ENCODE measurements at places on chromosomes 2 and 18. TPM values are rescaled to one million over a fixed set of nuclear protein-coding genes. Genes with fewer than 3 reads are reported as not detected.

GRCh38 chr18:45680066-45680690 lies 43.8 kb upstream of the SLC14A1 start:
- no peaks in the 10 kb centered on the region for H3K36me3 ChIP-seq
- H3K27ac ChIP-seq = no peak overlapping the region
- H3K4me3 ChIP-seq = no peak overlapping the region
- H3K27me3 ChIP-seq = no peaks in the 10 kb centered on the region

DNA sequence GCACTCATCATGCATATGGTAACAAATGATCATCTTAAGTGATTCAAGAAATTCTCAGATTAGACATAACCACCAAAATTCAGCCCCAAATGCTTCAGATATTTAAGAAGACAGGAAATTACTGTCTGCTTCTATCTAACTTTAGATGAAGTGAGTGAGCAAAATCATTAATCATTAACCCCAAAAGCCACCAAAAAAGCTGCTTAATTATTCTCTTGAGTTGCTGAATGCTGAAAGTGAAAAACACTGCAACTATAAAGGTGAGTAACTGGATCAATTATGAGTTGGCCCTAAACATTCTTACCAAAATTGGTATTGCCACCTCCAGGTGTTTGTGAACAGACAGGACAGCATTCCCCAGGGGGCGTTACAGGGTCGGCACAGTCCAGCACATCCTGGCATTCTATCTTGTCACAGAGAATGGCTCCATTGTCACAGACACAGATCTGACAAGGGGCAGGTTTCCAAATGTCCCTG lies 69.6 kb downstream of the COL5A2 start:
- no peaks in the 10 kb centered on the region for H3K27me3 ChIP-seq
- no peak overlapping the region for H3K4me3 ChIP-seq
- no peak for DNase-seq
- H3K36me3 ChIP-seq = no peaks in the 10 kb centered on the region
- no peaks in the 10 kb centered on the region for H3K4me1 ChIP-seq

- no peaks in the 10 kb centered on the region for H3K36me3 ChIP-seq
- DNase-seq = no peak
- peak overlapping the region; percentile 62 for H3K27ac ChIP-seq
- peaks cover 42% of the 10 kb centered on the region for H3K4me1 ChIP-seq
Observed at GRCh38 chr2:218323526-218324472, 31.5 kb upstream of the TMBIM1 start.

DNA sequence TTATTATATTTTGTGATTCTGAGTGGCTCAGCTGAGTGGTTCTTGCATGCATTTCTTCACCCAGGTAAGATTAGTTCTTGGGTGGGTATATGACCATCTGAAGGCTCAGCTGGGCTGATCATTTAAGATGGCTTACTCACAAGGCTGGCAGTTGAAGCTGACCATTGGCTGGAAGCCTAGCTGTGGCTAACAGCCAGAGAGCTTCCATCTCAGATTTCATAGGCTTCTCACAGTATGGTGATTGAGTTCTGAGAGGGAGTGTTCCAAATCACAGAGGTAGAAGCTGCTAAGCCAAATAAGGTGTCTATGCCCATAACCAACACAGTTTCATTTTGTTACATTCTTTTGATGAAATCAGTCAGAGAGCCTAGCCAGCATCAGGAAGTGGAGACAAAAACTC lies 117.4 kb upstream of the RPRM start:
- H3K4me1 ChIP-seq = no peaks in the 10 kb centered on the region
- no peaks in the 10 kb centered on the region for H3K27me3 ChIP-seq
- no peaks in the 10 kb centered on the region for H3K36me3 ChIP-seq
- DNase-seq = no peak
- no peak overlapping the region for H3K4me3 ChIP-seq

DNA sequence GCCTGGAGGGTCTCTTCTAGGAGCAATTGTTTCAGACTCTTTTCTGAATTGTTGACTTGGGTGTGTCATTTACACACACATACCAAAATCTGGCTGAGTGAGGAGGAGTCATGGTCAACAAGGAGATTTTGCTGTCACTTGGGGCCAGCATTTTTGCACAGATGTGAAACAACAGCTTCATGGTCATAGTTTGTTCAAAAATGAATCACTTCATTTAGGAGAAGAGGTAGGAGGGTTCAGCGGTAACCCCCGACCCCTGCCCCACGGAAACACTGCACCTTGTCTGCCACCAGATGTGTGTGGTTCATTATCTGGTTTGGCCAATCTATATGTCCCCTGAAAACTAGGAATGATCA lies 42.2 kb downstream of the LBH start:
- H3K4me3 ChIP-seq = no peak overlapping the region
- H3K4me1 ChIP-seq = peaks cover 30% of the 10 kb centered on the region
- no peaks in the 10 kb centered on the region for H3K27me3 ChIP-seq
- H3K27ac ChIP-seq = no peak overlapping the region

DNA sequence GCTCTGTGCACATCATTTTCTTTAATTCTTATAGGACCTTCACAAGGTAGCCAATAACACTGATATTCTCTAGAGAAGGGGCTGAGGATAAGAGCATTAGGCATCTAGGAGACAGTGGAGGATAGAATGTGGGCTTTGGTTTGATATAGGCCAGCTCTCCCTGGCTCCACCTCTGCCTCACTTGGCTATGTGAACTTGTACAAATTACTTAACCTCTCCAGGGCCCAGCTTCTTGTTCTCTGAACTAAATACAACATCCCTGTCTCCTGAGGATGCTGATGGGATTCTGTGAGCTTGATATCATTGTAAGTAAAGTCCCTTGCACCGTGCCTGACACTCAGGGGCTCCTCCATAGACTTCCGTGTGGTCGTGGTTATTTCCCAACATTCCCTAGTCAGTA lies 87.3 kb downstream of the ACOXL start:
- H3K36me3 ChIP-seq = no peaks in the 10 kb centered on the region
- H3K27me3 ChIP-seq = peaks cover 10% of the 10 kb centered on the region
- no peaks in the 10 kb centered on the region for H3K4me1 ChIP-seq
- no peak for DNase-seq
- H3K27ac ChIP-seq = no peak overlapping the region
- H3K4me3 ChIP-seq = no peak overlapping the region

- no peak overlapping the region for H3K4me3 ChIP-seq
- no peak overlapping the region for H3K27ac ChIP-seq
- DNase-seq = no peak
- no peaks in the 10 kb centered on the region for H3K36me3 ChIP-seq
- H3K27me3 ChIP-seq = no peaks in the 10 kb centered on the region
- H3K4me1 ChIP-seq = no peaks in the 10 kb centered on the region
Observed at GRCh38 chr2:41431756-41432155, 616.1 kb upstream of the PKDCC start.

DNA sequence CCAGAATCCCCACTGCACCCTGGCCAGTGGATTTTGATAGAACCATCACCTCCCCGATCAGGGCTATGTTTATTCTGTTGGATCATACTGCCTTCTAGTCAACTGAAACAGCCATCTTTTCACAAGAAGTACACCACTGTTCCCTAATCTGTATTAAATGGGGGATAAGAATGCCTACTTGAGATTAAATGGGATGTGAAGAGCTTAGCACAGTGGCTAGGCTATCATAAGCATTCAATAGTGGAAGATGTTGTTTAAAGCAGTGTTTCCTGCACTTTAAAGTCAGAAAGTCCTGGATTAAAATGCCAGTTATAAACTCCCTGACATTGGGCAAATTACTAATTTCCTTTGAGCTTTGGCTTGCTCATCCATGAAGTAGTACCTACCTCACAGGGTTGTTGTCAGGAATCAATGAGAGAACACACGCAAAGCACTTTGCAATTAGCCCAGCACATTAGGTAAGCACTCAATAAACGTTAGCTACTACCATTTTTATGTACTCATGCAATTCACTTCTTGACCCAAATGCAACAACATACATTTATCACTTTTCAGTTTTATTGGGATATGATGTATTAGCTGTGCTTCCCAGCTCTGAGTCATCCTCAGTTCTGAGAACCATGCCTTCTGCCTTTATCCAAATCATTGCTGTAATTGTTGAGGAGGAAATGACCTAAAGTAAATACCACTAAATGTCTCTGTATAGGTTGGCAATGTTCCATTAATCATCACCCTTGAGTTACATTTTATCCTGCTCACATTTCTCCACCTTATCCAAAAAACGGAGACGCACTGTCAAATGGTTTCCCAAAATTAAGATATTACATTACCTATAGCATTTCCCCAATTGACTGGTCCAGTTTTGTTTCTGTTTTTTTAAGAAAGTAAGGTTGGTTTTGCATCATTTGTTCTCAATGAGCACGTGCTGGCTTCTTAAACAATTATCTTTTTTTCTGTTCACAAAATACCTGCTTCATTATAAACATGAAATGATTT lies 2.1 kb downstream of the TMEM247 start:
- no peaks in the 10 kb centered on the region for H3K36me3 ChIP-seq
- DNase-seq = no peak
- no peak overlapping the region for H3K4me3 ChIP-seq

DNA sequence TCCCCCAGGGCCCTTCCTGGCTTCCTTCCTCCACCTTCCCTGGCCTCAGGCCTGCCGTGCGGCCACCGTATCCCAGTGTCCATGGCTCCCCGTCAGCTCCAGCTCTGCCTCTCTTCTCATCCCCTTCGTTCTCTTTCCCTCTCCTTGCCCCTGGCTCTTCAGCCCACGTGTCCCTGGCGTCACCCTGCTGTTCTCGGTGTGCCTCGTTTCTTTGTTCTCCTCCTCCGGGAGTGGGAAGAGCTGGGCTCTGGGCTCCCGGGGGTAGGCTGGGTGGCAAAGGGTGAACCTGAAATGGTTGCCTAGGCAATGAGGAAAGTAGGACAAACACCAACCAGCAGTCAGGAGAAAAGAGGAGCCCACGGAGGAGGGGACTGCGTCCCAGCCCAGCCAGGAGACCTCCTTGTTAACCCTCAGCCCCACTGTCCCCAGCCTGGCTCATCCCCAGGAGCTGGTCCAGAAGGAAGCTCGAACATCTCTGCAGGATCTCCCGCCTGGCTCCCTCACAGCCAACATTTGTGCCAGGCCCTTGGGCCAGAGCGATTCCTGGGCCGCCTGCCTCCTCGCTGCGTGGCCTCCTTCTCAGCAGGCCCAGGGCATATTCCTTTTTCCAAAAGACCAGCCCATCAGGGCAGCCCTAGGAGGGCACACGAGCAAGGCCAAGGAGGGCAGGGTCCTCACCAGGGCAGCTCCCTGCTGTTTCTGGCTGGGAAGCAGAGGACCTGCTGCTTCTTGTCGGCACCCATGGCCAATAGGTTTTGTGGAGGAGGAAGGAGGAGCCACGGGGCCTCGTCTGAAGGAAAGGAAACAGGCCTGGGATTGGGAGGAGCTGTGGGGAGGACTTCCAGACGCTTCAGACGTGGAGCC lies 30.9 kb upstream of the DNMT3A start:
- H3K36me3 ChIP-seq = no peaks in the 10 kb centered on the region
- no peak for DNase-seq
- H3K4me1 ChIP-seq = peaks cover 29% of the 10 kb centered on the region
- H3K27me3 ChIP-seq = no peaks in the 10 kb centered on the region
- H3K27ac ChIP-seq = no peak overlapping the region

DNA sequence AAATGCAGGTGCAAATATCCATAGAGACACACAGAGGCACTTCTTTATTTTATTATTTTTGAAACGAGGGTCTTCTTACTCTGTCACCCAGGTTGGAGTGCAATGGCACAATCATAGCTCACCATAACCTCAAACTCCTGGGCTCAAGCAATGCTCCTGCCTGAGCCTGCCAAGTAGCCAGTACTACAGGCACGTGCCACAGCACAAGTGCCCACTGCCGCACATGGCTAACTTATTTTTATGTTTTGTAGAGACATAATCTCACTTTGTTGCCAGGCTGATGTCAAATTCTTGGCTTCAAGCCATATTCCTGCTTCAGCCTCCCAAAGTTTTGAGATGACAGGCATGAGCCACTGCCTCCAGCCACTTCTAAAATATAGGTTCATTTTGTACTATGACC lies 537.6 kb downstream of the THSD7B start:
- H3K27me3 ChIP-seq = no peaks in the 10 kb centered on the region
- H3K27ac ChIP-seq = no peak overlapping the region
- H3K4me3 ChIP-seq = no peak overlapping the region
- H3K36me3 ChIP-seq = no peaks in the 10 kb centered on the region
- no peak for DNase-seq
- no peaks in the 10 kb centered on the region for H3K4me1 ChIP-seq

DNA sequence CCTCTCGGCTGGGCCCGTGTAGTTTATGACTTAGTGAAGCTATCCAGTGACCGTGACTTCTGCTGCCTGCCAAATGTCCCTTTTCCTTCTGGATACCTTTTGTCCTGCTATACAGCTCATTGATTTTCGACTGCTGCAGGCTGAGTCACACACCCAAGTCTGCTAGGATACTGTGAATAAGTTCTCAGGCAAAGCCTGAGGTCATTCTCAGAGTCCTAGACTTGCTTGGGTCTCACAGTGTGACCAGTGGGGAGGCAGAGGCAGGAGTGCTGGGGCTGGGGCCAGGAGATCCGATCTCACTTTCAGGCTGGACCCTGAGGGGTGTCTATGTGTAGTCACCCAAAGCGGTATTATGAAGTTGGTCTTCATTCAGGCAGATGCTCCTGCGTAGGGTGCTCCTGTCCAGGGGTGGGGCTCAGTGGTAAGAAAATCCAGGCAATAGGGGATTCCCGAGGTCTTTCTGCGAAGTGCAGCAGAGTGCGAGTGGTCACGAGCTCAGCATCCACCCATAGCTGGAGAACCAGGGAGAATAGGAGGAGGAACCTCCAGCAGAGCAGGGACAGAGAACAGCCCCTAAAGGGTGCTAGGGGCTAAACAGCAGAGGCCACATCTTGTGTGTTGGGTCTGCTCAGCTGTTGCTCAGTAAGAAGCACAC lies 268.6 kb upstream of the NCKAP5 start:
- H3K27me3 ChIP-seq = no peaks in the 10 kb centered on the region
- no peak overlapping the region for H3K27ac ChIP-seq
- H3K4me1 ChIP-seq = no peaks in the 10 kb centered on the region

DNA sequence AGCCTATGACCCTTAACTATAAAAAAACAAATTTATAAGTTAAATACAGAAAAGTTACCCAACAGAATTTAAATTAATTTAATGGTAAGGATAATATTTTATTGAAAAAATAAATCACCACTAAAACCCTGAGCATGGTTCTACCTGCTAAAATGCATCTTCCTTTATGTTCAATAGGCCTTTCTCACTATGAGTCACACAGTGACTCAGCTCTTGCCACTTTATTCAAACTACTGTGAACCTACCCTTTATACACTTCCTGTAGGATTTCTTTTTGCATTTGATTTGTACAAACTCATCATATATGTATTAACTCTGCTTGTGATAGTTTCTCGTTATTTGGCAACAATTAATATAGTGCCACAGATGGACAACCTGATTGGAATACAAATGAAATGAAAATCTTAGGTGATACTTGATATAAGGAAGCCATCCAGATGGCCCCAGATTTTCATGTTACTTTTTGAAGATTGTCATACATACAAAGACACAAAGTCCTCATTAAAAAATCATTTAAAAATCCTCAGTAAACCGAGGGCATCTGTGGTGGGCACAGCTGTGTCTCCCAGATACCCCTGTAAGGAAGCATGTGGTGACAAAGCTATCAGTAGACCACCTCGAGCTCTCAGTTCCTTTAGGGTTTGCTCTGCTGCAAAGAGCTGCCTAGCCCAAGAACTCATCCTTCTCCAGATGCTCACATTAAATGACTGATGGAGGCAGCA lies 55.2 kb upstream of the COBLL1 start:
- H3K36me3 ChIP-seq = no peaks in the 10 kb centered on the region
- H3K27ac ChIP-seq = no peak overlapping the region
- no peak for DNase-seq
- no peaks in the 10 kb centered on the region for H3K27me3 ChIP-seq
- H3K4me1 ChIP-seq = peaks cover 10% of the 10 kb centered on the region

Gene ABCG8
- total RNA-seq = not detected

Gene TEX261
- total RNA-seq = 31.0 TPM

Gene CAPN14
- 0.97 TPM for total RNA-seq

Gene TGFA
- 38.0 TPM for total RNA-seq
